ENCODE measurements at places on chromosomes 16 and 17.
A peak's percentile ranks its signal among the peaks of the same experiment; 100 is the strongest.

DNA sequence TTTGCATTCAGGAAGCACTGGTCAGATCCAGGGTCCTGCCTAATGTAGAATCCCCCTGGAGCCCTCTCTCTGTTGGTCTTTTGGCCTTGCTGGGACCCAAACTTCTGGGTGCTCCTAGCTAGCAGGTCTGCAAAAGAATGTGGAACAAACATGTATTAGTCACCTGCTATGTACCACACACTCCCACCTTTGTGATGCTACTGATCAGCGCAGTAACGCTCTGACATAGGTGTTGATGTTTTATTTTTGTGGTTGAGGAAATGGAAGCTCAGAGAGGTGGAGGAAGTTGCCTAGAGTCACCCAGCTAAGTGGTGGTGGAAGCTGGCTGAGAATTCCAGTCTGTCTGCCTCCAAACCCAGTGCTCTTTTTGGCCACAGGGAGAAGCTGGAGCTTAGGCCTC lies 35.8 kb upstream of the LGALS9 start:
- DNase-seq: no peak

DNA sequence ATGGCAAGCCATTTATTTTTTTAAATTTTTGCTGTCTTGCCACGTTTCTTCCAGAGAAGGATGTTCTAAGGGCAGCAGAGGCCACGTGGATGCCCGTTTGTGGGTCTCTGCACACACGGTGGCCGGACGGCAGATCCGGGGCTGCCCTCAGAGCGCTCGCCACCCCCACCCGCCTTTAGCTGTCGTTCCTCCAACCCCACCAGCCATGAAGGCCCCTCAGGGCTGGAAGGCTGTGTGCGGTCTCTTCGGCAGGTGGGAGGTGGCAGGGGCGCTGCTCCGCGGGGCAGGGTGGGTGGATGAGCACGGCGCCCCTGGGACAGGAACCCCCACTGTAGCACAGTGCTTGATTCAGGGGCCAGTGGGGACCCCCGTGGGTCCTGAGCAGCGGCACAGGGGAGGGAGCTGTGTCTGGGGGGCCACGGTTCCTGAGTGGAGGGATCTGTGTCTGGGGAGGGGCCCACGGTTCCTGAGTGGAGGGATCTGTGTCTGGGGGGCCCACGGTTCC lies 49.7 kb downstream of the ZFPM1 start:
- DNase-seq: no peak

DNA sequence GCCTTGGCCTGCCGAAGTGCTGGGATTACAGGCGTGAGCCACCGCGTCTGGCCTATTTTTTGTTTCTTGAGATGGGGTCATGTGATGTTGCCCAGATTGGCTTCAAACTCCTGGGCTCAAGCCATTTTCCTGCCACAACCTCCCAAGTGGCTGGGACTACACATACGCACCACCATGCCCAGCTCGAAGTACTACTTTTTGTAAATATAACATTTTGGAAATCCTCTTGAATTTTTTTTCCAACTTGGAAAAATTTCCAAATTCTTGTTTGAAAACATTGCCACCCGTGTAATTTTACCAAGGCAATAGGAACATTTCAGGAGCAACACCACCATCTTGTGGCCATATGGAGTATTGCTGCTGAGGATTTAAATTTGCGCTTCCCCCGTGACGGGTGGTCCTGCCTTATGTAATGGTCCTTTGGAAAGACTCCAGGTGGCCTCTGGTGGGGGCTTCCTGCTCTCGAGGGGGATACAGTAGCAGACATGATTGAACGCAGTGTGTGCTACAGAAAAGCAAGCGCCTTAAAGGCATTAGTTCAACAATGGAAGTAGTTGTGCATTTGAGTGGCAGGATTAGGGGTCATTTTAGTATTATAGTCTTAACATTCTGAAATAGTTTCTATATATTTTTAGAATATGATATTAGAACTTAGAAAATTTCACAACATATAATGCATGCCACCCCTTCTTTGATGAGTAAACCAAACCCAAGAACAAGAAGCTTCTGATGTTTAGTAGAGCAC lies 8.0 kb downstream of the FLYWCH1 start:
- DNase-seq: no peak

DNA sequence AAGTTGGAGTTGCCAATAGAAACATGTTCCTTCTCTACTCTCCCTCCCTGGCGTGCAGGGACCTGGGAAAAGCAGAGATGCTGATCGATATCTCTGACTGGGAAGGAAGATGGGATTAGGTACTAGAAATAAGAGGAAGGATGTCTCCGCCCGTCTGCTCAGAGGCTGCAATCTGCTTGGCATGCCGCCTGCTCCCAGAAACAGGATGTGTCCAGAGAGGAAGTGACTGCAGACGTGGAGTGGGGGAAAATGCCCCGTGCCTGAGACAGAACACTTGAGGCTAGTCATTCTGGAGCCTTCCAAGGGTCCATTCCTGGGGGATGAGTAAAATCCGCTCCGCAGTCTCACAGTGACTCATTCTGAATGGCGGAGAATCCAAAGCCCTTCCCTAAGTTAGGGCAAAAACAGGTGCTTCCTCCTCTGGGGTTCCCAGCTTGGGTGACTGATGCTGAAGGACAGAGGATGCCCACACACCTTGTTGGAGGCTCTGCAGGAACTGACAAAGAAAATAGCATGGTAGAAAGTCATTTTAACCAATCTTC lies 45.0 kb upstream of the SMURF2 start:
- no peak for DNase-seq

- DNase-seq: no peak
Observed at GRCh38 chr17:41657176-41657754, 31.4 kb upstream of the EIF1 start.

GRCh38 chr16:24525970-24526559 lies 13.3 kb upstream of the RBBP6 start:
- no peak for DNase-seq

DNA sequence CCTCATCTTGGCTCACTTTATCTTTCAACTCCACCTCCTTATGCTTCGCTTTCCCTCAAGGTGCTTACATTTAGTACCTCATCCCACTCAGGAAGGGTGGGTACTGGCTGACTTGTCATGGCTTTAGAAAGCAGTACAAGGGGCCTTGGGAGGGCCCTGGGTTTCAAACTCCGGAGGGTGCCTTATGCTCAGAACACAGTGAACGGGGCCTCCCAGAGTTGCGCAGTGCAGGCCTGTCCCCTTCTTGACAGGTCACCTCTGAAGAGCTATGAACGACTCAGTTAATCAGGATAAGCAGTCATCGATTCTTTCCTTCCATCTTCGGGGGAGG lies 6.0 kb downstream of the COG1 start:
- DNase-seq: no peak

- no peak for DNase-seq
Observed at GRCh38 chr17:8474826-8475225, 39.1 kb downstream of the NDEL1 start.

- DNase-seq: no peak
Observed at GRCh38 chr16:73062743-73063733, 15.1 kb upstream of the ZFHX3 start.

GRCh38 chr17:66971730-66972441 lies 7.4 kb downstream of the CACNG4 start:
- no peak for DNase-seq

- DNase-seq: peak; percentile 67
Observed at GRCh38 chr16:56193951-56194726, 2.9 kb downstream of the GNAO1 start.

DNA sequence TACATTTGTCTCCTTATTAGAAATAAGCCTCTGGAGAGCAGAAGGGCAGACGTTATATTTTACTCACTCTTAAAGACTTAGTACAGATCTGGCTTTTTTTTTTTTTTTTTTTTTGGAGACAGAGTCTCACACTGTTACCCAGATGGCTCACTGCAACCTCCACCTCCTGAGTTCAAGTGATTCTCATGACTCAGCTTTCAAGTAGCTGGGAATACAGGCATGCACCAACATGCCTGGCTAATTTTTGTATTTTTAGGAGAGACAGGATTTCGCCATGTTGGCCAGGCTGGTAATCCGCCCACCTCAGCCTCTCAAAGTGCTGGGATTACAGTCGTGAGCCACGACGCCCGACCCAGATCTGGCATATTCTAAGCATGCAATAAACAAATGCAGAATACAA lies 36.4 kb upstream of the TMEM97 start:
- peak; percentile 48 for DNase-seq

GRCh38 chr17:80822700-80823410 lies 168.8 kb upstream of the CHMP6 start:
- no peak for DNase-seq

DNA sequence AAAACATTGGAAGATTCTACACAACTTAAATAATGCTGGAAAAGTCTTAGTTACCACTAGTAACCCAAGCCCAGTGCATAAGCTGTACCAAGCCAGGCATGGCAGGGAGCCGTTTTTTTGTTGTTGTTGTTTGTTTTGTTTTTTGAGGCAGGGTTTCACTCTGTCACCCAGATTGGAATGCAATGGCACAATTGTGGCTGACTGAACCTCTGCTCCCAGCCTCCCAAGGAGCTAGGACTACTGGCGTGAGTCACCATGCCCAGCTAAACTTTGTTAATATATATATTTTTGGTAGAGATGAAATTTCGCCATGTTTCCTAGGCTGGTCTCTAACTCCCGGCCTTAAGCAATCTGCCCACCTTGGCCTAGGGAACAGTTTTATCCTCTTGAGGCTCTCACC lies 564 bp upstream of the TMIGD1 start:
- no peak for DNase-seq

- no peak for DNase-seq
Observed at GRCh38 chr17:62866471-62866870, 58.4 kb upstream of the MARCHF10 start.

DNA sequence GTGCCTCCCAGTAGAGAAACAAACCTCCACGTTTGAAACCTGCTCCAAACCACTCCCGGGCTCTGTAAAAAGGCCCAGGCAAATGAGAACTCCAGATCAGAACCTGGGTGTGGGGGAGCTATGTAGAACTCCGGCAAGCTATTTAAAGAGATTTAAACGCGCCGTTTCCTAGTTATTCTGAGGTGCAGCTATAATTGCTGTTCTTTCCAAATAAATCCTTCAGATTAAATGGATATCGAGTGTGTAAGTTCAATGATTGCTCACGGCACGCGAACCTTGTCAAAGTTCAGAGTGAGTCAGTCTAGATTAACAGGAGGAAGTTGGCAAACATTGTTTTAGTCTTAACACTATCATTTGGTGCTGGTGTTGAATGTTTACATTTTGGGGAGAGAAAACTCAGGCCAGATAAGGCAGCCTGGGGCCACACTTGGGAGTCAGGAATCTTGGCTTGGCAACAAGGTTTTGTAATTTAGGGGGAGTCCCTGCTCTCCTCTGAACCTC lies 92.9 kb upstream of the SALL1 start:
- no peak for DNase-seq

GRCh38 chr17:20791626-20792025 lies 212.1 kb downstream of the CDRT15L2 start:
- no peak for DNase-seq

DNA sequence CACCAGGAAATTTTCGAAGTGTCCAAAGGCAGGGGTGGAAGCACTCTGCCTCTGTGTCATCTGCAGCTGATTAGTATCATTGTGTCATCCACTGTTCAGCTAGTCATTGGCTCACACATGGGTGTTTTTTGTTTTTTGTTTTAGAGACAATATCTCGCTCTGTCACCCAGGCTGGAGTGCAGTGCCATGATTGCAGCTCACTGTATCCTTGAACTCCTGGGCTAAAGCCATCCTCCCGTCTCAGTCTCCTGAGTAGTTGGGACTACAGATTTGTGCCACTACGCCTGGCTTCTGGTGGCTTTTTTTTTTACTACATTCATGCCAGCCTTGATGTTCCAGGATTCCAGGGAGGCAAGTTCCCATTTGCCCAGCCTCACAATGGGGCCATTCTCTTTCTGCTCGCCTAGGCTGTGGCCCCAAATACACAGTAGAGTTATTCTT lies 32.5 kb upstream of the MYO18A start:
- DNase-seq: no peak

- DNase-seq: no peak
Observed at GRCh38 chr16:86289907-86290306, 220.4 kb upstream of the FOXF1 start.

DNA sequence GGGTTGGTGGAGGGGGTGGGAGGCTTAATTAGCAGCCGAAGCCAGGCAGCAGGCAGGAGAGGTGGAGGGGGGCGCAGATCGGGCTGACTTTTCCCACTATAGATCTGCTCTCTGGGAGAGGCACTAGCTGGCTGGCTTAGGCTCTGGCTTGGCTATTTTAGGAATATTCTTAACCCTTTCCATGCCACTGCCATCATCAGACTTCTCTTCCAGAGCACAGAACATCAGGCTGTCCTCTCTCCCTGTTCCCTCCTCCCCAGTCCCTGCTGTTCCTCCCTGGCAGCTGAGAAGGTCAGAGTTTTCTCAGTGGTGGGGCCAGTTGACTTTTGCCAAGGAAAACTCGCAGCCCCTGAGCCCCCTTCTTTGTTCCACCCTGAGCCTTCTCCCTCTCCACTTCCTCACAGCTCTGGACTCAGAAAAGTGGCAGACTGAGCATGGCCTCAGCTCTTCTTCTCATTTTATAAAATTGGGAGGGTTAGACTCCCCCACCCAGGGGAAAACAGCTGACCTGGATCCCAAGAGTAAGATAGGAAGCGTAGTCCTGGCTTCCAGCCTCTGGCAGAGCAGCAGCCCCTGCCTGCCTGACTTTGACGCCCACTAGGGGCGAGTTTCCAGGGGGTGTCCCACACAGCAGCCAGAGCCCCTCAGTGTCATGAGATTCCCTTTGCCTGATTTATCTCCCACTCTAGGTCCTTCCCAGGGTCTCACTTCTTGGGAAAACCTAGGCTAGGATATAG lies 9.9 kb upstream of the C1QL1 start:
- DNase-seq: no peak

DNA sequence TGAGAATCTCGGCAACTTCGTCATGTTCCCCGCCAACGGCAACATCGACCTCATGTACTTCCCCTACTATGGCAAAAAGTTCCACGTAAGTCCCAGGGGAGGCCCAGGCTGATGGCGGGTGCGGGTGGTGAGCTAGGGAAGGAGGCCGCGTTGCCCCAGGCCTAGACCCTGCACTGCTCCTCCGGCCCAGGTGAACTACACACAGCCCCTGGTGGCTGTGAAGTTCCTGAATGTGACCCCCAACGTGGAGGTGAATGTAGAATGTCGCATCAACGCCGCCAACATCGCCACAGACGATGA lies 4.8 kb downstream of the ATP1B2 start:
- DNase-seq: no peak

- no peak for DNase-seq
Observed at GRCh38 chr17:17844500-17844899, 7.7 kb upstream of the SREBF1 start.
